HS-5 (cell line): ENCODE measurements at places on chromosomes 7 and 10.

DNA sequence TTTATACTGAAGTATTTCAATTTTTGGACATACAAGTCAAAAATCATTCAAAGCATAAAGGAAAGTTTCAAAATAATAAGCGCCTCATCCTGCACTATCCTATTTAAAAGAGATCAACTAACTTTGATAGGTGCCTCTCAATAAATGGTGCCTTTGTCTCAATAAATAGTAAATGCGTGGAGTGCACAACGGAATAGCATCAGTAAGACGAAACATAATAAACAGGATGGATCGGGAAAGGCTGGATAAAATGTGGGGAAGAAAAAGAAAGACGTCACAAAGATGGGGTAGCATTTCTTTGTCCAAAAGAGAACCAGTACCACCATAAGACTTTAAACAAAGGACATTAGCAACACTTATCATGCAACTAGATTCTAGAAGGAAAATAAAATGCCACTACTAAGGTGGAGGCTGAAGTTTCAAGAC is 571 bp upstream of the PRKAR2B start:
- DNase-seq = no peak

DNA sequence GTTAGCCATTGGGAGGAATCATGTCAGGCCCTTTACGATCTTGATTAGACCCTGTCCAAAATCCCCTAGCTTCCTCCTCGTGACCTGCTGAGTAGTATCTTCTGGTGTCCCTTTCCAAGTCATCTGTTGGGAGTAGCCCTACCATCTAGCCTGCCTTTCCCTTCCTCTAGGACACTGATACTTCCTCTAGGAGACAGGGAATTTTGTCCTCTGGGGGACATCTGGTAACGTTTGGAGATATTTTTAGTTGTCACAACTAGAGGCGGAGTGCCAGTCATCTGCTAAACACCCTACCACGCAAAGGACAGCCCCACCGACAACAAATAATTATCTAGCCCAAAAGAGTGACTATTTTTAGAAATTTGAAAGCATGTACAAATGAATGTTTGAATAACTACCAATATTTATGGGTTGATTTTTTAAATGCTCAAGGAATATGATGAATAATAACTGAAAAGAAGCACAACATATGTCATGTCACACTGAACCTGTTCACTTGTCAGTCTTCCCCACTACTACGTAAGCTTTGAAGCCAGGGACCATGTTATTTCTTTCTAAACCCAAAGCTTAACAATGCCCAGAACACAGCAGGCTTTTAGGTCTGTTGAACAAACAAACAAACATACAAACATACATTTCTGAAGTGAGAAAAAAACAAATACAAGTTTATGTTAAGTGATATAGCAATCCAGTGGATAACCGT is 105.9 kb downstream of the ARHGAP12 start:
- no peak for DNase-seq

DNA sequence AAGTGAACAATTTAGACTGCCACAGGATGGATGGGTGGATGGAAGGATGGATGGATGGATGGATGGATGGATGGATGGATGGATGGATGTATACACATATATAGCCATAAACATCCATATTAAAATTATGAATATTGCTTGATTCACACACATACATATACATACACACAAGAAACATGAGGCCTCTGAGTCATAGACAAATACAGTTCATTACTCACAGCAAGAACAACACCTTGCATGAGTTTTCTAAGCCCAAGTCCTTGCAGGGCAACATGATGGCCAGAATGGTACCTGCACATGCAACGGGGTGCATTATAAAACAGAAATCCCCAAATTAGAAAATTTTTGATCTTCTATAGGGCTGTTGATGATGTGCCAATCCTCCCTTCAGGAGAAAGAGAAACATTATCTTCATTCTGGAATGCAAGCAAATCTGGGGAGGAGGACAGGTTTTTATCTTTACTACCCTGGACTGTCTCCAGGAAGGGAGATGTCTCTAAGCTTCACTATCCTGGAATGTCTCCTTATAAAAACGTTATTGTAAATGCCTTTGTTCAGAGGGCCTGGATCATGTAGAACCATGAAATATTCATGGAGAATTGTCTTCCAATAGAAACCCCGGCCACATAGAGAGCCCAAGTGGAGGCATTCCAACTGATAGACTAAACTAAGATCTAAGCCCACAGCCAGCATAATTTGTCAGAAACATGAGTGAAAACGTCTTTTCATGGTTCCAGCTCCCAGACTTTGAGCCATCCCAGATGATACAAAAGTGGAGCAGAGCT is 238.6 kb upstream of the LRRN3 start:
- no peak for DNase-seq

GRCh38 chr10:79318369-79318768 is 28.9 kb upstream of the PPIF start:
- no peak for DNase-seq

DNA sequence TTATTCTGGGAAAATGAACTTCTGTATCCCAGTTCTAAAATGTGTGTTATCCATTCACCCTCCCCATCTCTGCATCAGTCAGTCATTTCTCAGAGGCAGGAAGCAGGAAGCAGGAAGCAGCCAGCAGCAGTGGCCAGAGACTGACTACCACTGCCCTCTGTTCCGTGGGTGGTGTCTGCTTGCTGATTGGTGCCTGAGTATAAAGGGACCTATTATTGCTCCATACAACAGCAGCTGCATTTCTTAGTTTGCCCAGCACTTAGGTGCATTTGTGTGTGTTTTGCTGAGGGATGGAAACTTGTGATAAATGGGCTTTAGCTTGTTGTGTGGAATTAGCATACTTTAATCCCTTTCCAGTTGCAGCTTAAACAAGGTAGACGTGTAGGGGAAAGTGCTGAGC is 582.2 kb downstream of the SORCS1 start:
- no peak for DNase-seq

- no peak for DNase-seq
These were observed 2.2 kb upstream of the ATP6V1F start for GRCh38 chr7:128860158-128861073.

GRCh38 chr10:31171402-31172083 is 139.9 kb upstream of the ZNF438 start:
- DNase-seq = no peak

DNA sequence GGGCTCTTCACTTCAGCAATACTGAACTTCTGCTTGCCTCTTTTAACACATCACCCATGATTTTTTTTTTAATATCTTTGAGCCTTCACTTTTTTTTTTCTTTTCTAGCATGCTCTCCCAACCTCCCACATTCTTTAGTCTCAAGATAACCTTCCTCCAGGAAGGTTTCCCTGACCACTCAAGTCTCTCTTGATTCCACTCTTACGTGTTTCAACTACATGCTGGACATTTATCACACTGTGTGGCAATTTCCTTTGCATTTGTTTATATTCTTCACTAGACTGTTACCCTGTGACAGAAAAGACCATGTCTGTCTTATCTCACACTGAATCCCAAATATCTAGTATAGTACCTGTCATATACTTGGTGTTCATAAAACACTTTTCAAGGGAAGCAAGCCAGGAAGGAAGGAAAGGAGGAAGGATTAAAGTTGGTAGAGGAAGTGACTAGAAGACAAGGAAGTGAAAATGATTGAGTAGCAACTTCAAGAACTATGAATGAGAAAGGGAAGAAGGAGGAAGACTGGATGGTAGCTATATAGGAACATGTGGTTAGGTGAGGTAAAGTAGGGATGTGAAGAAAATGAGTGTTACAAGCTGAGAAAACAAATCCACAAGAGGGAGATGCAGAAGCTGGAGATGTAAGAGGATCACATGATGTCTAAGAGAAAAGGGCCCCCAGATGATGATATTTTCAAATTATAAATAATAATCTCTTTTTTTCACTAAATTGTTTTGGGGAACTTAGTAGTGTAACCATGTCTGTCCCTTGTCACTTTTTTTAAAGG is 40.4 kb downstream of the IFIT5 start:
- DNase-seq = no peak

DNA sequence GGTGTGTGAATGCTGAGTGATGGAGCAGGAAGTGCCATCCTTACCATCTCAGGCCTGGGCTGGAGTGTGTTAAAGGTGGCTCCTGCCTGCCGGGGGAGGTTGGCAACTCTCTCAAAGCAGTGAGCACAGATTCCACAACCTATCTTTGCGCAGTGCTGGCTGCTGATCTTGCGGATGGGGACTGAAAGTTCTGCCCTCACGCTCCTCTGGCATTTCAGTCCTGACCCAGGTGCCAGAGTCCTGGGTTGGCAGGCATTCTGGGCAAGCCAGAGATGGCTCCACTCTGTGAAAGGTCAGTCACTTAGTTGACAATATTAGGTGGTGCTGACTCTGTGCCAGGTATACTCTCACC is 315.5 kb downstream of the RPS24 start:
- DNase-seq = no peak

DNA sequence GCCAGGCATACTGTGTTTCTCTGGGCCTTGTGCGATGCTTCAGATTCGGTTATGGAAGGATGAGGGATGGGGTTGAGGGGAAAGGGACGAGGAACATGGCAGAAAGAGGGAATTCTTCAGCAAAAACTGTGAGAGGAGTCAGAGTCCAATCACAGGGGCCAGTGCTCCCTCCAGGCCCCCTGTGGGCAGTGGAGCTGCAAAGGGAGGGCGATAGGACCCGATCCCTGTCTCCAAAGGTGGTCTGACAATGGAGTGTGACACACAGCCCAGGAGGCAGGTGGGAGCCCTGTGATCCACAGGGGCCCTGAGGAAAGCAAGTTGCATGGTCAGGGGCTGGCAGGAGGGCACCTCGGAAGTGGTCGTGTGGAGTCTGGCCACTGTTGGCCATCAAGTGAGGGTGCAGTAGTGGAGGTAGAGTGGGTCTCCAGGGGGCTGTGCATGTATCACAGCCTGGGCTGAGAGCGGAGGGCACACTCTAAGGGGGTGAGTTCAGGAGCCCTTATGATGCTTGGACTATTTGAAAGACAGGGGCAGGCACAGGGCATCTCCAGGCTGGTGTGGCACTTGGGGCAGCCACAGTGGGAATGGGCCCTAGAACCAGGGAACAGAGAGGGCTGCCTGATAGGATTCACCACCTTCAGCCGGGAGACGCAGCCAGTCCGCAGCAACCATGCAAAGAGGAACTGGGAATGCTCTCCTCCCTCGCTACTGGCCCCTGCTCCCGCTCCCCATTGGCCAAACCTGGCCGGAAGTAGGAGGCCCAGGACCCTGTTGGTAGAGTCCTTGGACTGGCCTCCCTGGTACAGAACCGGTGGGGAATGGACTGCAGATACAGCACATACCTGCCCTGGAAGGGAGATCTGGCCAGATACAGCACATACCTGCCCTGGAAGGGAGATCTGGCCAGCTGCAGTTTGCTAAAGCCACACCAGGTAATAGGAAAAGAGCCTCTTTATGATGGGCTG is 115.9 kb downstream of the ADCY1 start:
- DNase-seq = no peak

DNA sequence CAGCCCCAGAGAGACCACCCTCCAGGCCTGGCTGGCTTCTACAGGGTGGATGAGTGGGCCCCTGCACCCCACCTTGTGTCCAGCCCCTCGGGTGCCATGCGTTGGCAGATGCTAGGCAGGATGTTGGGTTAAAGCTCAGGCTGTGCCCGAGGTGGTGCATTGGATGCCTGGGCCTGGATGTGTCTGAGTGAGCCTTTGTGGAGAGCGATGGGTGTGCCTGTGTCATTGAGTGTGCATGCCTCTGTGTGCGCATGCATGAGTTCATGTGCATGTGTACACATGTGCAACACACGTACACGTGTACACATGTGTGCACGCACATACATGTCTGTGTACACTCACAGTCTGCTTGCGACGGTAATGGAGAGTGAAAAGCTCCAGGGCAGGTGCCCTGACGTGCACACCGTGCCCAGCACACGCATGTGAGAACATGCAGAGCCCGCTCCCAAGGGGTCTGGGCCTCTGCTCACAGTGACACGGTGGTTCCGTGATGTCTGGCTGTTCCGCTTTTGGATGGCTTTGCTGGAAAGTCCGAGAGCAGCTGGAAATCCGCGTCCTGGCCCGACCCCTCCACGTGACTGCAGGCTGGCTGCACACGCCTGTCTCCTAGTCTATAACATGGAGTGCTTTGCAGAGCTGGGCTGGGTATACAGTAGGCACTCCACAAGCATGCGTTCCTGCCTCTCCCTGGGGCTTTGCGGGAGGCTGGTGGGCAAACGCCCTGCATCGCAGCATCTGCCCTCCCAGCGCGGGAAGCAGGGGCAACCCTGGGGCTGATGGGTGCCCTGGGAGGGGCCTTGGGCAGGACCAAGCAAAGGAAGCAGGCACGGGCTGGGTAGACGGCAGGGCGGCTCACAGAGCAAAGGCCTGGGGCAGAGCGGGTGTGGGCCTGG is 36.9 kb downstream of the ELFN1 start:
- no peak for DNase-seq

- DNase-seq = no peak
These were observed 165.6 kb upstream of the PRR15 start for GRCh38 chr7:29398011-29398410.

GRCh38 chr10:114571316-114571999 is 86.6 kb downstream of the ABLIM1 start:
- DNase-seq = no peak

DNA sequence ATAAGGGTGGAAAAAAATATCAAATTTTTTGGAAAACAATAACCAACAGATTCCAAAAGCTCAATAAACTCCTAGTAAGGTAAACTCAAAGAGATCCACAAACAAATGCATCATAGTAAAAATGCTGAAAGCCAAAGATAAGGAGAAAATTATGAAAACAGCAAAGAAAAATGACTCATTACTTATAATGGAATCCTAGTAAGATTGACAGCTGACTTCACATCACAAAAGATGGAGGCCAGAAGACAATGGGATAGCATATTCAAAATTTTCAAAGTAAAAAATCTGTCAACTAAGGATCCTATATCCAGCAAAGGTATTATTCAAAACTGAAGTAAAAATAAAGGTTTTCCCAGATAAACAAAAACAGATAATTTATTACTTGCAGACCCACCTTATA is 183.4 kb upstream of the VIPR2 start:
- DNase-seq = no peak

- no peak for DNase-seq
These were observed 216.8 kb downstream of the RPS24 start for GRCh38 chr10:78250313-78251015.

GRCh38 chr10:7027237-7027912 is 383.5 kb downstream of the SFMBT2 start:
- DNase-seq = no peak

DNA sequence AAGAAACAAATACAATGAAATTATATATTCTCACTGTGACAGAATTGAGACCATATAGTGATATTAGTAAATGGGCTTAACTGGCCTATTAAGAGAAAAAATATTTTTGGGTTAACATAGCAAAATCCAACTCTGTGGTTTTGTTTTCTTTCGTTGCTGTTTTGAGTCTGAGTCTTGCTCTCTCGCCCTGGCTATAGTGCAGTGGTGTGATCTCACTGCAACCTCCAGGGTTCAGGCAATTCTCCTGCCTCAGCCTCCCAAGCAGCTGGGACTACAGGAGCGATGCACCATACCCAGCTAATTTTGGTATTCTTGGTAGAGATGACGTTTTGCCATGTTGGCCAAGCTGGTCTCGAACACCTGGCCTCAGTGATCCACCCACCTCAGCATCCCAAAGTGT is 15.3 kb downstream of the TRIM24 start:
- DNase-seq = no peak

DNA sequence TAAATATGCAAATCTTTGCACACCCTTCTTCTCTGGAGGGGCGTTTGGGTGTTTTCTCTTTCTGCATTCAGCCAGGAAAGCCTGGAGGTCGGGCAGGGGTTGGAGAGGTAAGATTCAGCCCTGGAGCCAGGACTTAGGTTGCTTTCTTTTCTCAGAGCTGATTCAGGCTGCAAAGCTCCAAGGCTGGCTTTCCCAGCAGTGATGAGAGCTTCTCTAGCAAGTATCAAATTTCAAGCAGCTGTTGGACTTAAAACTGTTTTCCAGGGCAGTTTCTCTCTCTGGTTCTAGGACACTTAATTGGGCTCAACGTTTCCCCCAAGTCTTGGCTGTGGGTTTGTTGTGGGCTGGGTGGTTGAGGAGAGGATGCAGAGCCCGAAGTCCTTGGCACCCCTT is 608 bp downstream of the AKR1B10 start:
- no peak for DNase-seq
